Activated T-helper 9 cell treated with anti-CD3 and anti-CD28 coated beads, Interleukin-2, amount 50 U/mL, for 16 hours (primary cell): ENCODE measurements at places on chromosomes 1 and 21.

- no peak for DNase-seq
Measured at GRCh38 chr1:121516234-121516967, 331.6 kb downstream of the SRGAP2C start.

DNA sequence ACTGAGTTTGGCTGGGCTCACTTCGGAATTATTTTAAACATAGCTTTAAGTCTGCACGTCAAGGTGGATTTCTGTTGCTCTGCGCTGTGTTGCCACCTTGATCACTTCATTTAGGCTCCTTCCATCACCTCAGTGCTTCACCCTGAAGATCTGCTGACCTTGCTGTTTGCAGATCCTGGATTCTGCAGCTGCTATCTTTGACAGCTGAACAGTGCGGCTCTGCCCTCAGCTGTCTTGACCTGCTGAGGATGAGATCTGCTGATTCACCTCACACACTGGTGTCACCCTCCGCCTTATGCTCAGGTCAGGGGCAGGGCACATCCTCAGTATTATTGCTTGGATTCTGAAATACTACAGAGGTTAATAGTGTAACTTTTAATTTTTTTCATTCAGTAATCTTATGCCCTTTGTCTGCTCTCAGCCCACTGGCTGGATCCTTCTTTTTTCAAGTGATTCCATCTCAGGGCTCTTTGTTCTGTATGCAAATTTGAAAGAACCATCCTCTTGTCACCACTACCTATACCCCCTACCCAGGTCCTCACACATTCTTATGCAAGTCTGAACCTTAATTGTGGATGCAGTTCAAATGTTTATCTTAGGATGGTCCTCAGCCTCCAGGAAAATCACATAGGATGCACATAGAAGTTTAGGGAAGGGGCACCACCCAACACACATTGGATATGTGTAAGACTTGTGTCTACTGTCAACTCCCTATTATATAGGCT, 364.0 kb downstream of the OLFM3 start:
- DNase-seq, result no peak

DNA sequence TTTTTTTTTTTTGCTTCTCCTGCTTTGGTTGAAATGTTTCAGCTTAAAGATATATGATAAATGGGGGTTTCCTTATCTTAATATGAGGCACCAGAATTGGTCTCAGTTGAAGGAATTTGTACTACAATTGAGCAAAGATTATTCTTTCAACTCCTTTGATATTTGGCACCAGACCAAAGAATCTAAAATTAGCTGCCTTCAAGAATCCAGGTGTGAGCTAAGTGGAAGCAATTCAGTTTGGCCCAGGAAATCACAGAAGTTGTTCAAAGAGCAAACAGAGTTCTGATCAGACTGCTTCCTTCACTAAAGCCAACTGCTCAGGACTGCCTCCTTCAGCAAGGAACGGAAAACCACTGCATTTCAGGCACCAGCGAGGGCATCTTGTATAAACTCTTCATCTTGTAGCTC, 68.3 kb upstream of the BCAR3 start:
- DNase-seq, result no peak

- no peak for DNase-seq
Measured at GRCh38 chr1:48196237-48196636, 26.3 kb upstream of the SLC5A9 start.

DNA sequence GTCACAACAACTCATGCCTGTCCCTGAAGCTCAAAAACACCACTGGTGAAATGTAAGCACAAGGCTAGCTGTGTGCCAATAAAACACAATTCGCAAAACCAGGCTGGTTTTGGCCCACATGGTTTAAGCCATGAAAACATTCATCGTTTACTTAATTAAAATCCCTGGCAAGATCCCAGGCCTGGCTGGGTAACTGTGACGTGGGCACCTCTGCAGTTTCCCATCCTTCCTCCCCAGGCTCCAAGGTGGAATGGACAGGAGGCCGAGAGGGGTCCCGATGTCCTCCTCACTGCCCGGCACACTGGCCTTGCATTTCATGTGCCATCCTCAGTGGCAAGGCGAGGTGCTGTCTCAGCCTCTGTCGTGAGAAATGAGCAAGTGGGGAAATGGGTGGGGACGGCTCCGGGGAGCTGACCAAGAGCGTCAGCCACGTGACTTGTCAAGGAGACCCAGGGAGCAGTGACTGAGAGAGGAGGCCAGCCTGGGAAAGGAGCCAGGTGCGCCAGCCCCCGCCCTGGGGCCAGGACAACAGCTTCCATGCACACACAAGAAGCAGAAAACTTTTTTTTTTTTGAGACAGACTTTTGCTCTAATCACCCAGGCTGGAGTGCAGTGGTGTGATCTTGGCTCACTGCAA, 153.1 kb upstream of the RAB4A start:
- DNase-seq, result no peak

DNA sequence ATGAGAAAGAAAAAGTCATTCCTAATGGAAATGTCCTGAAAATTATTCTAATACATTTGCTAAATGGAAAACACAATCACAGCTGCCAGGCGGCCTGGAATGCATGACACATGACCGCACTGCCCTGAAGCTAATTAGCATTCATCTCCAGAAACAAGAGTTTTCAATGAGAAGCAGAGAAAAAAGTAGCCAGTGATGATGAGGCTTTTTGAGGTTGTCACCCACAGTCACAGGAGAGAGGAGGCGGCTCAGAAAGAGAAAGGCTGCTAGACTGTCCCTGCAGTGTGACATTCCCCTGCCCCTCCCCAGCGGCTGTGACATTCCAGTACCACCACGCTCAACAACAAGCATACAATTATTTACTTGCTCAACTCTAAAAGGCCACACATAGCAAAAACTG, 122.9 kb upstream of the KRTAP19-8 start:
- DNase-seq, result no peak

- no peak for DNase-seq
Measured at GRCh38 chr1:240492832-240493440, 119.0 kb downstream of the GREM2 start.

DNA sequence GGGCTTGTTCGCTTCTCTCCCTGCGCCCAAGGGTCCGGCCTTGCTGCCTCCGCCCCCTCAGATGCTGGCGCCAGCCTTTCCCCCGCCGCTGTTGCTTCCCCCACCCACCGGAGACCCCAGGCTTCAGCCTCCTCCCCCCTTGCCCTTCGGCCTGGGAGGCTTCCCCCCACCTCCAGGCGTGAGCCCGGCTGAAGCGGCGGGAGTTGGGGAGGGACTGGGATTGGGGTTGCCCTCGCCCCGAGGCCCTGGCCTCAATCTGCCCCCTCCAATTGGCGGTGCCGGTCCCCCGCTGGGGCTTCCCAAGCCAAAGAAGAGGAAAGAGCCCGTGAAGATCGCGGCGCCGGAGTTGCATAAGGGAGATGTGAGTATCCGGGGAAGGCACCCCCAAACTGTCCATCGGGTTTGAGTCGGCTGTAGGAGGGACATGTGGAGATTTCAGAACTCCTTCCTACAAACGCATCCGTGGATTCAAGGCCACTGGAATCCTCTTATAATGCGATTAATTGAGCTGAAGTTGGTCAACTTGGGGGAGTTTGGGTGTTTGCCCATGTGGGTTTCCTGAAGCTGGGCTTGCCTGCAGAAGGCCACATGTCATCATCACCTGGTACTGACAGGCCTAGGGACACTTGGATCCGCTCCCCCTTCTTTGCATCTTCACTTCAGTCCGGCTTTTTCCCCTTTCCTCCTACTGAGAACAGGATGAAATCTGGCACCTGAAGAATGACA, 707 bp downstream of the PRCC start:
- no peak for DNase-seq

GRCh38 chr1:2291577-2291976, 63.5 kb downstream of the SKI start:
- DNase-seq, result no peak

GRCh38 chr1:38173157-38173831, 126.7 kb upstream of the POU3F1 start:
- DNase-seq, result no peak

- no peak for DNase-seq
Measured at GRCh38 chr1:169739980-169740379, 6.1 kb upstream of the SELE start.

GRCh38 chr1:73516451-73516850, 681.5 kb downstream of the LRRIQ3 start:
- no peak for DNase-seq

- no peak for DNase-seq
Measured at GRCh38 chr1:214473387-214473786, 78.0 kb downstream of the PTPN14 start.

- no peak for DNase-seq
Measured at GRCh38 chr1:37325509-37326437, 148.6 kb upstream of the ZC3H12A start.

- DNase-seq, result no peak
Measured at GRCh38 chr1:203273869-203274602, 31.3 kb upstream of the BTG2 start.

- no peak for DNase-seq
Measured at GRCh38 chr1:206472454-206472853, 2.2 kb downstream of the IKBKE start.

DNA sequence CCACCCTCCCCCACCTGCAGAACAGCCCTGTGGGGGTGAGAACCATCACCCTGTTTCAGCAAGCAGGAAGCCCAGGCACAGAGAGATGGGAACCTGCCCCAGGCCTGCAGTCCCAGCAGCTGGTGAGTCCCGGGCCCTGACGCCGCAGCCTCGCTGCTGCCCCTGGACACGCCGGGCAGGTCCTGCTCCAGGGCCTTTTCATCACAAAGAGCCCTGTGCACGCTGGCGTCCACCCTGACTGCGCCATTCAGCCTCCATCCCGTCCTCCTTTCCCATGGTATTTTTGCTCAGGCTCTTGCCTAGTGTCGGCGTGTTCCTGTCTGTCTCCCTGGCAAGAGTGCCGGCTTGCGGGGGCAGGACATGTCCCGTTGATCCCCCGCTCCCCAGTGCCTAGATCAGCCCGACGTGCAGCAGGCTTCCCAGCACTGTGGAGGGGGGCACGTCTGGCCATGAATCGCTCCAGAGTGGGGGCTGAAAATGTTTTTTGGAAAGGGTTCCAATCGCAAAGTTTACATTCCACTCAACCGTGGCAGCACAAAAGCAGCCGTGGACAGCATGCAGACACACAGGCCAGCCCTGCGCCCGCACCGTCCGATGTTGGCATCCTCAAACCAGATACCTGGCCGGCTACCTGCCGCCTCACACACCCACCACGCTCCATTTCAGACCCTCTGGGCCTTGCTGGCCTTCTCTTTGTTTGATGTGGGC, 6.3 kb upstream of the TTC34 start:
- DNase-seq, result no peak

DNA sequence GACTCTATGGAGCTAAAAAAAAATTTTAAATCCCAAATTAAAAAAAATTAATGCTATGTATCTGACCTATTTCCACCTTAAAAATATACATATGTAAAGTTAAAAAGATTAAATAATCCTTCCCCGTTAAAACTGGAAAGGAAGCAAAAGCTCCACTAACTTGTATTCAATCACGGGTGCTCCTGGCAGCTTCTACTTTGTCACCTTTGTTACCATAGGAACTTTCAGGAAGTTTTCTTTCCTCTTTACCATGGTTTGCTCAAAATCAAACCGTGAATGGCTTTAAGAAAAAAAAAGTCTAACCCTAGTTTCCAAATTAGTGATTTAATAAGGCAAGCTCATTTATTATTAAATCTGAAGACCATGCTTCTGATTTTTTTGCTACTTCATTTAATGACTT, 3.5 kb downstream of the GPATCH2 start:
- no peak for DNase-seq

DNA sequence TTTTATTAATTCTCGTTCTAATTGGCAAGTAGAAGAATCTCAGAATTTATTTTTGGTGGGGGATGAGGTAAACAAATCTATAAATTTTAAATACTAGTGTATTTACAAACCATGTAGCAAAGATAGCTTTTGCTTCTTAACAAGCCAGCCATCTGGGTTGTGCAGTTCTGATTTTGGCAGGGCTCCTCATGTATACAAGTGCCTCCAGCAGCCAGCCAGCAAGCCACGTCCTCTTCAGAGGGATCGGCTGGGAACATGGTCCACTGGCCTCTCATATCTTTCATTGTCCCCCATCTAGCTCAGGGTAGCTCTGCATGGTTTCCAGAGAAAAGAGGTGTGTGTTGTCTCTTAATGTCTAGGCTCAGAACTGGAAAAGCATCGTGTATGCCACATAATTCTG, 659.1 kb downstream of the MRPL39 start:
- DNase-seq, result no peak

DNA sequence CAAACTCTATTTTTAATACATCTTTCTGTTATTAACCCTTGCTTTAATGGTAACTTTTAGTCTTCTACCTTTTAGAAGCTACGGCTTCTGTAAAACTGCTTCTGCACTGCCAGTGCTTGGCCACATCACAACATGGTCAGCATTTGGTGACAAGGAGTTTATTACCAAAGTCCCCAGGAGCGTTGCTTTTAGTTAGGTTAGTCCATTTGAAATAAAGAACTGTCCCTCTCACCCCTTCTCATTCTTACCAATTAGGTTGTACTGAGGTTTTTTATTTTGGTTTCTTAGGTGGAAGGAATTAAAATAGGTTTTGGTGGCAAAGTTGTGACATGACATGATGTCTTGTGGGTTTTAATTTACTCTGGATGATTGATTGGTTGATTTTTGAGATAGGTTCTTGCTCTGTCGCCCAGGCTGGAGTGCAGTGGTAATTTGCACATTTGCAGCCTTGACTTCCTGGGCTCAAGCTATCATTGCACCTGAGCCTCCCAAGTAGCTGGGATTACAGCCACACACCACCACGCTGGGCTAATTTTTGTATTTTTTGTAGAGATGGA, 39.2 kb downstream of the SPEN start:
- DNase-seq, result no peak

DNA sequence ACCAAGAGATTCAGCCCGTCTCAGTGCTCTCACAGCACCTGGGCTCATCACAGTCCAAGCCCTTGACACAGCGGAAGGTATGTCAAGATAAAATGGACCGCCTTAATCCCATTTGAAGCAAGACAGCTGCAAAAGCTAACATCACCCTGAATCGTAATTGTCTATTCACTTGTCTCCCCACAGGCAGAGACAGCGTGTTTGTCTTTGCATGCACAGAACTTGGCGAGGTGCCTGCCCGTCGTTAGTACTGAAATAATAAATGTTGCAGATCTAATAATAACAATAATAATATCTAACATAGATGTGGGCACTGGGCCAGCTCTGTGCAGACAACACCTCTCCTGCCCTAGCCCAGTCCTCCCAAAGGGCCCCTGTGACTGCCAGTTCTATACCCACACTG, 271.7 kb downstream of the NPHP4 start:
- no peak for DNase-seq

GRCh38 chr1:2547210-2548067, 8.7 kb upstream of the TNFRSF14 start:
- no peak for DNase-seq

GRCh38 chr1:3495776-3496745, 41.6 kb downstream of the ARHGEF16 start:
- DNase-seq, result no peak
